ENCODE measurements at places on chromosomes 2 and 18. TPM values are rescaled to one million over a fixed set of nuclear protein-coding genes. Genes with fewer than 3 reads are reported as not detected.

MTCL1 gene
- 35.6 TPM for total RNA-seq

PRKRA gene
- 63.4 TPM for total RNA-seq

KIAA2012 gene
- total RNA-seq = not detected

TRIP12 gene
- 346 TPM for total RNA-seq

LONRF2 gene
- total RNA-seq = 0.17 TPM

- DNase-seq = no peak
Measured at GRCh38 chr2:19351899-19352697, 6.3 kb downstream of the OSR1 start.

DNA sequence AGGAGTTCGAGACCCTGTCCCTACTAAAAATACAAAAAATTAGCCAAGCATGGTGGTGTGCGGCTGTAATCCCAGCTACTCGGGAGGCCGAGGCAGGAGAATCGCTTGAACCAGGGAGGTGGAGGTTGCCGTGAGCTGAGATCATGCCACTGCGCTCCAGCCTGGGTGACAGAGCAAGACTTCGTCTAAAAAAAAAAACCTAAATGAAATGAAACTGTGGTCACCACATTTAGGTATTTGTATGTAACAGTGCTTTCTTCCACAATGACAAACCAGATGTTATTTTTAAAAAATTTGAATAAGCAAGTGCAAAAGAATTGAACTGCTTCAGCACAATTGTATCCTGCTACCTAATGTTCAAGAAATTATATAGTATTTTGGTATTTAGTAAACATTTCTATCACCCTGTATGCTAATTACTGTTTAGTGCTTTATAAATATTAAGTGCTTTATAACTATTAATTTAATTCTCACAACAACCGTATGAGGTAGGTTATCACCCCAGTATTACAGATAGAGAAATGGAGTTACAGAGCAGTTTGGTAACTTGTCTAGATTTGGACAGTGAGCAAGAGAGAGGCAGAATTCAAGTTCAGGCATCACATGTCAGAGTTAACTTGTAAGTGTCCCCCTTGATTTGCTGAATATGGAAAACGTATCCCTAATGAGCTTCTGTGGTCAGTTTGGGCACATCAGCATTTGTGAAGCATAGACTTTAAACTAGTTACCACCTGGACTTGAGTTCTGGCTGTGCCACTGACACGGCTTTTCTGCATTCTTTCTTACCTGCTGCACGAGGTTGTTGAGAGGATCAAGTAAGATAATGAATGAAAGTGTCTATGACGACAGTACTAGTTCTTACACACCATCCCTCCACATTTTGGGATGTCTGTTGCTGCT lies 14.4 kb downstream of the PHLPP1 start:
- no peak for DNase-seq

- no peak for DNase-seq
Measured at GRCh38 chr2:137800386-137800785, 163.9 kb upstream of the HNMT start.

GRCh38 chr18:27144672-27145071 lies 40.4 kb downstream of the CHST9 start:
- DNase-seq = peak; percentile 52

GRCh38 chr18:77866351-77866750 lies 616.7 kb downstream of the GALR1 start:
- no peak for DNase-seq

- DNase-seq = peak; percentile 85
Measured at GRCh38 chr2:190469771-190470170, 61.6 kb downstream of the MFSD6 start.

- DNase-seq = no peak
Measured at GRCh38 chr2:198498516-198498915, 694.1 kb downstream of the PLCL1 start.

GRCh38 chr2:73823916-73824523 lies 4.7 kb upstream of the STAMBP start:
- peak; percentile 85 for DNase-seq

GRCh38 chr2:36376319-36376765 lies 20.8 kb downstream of the CRIM1 start:
- peak; percentile 53 for DNase-seq

- no peak for DNase-seq
Measured at GRCh38 chr2:113178891-113179290, 5.1 kb downstream of the PSD4 start.

- no peak for DNase-seq
Measured at GRCh38 chr2:175792881-175793280, 209.2 kb downstream of the LNPK start.

- DNase-seq = peak; percentile 32
Measured at GRCh38 chr18:46338766-46339165, 234.6 kb downstream of the HAUS1 start.

GRCh38 chr2:46315103-46315890 lies 18.1 kb downstream of the EPAS1 start:
- DNase-seq = peak; percentile 96

GRCh38 chr2:239014458-239015217 lies 166.8 kb downstream of the TWIST2 start:
- no peak for DNase-seq

DNA sequence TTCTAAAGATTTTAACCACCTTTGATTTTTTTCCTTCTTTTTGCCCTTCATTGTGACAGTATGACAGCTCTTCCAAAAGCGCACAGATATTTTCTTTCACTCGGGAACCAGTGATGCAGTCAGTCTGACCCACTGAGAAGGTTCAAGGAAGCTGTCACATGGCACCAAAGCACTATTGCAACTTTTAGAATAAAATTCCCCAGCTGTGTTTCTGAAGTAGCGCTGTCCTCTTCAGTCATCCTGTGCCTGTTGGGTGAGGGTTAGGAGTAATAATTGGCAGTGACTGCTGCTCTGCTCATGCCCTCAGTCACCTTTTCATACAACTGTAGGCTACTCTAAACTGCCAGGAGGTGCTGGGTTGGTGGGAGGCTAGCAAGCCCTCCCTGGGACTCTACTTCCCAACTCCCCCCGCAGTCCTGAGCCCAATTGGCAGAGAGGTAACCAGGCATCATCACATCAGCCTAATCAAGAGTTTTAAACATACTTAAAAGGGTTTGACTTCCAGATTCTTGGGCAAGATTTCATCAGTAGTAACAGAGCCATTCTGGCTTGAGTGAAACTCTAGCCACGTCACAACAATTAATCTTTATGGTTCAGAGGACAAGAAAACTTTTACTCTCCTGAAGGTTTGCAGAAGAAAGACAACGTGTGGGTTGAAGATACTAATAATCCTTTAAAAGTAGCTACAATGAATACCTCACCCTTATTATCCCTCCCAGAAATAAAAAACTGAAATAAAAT lies 473.3 kb downstream of the FBXO15 start:
- peak; percentile 72 for DNase-seq

DNA sequence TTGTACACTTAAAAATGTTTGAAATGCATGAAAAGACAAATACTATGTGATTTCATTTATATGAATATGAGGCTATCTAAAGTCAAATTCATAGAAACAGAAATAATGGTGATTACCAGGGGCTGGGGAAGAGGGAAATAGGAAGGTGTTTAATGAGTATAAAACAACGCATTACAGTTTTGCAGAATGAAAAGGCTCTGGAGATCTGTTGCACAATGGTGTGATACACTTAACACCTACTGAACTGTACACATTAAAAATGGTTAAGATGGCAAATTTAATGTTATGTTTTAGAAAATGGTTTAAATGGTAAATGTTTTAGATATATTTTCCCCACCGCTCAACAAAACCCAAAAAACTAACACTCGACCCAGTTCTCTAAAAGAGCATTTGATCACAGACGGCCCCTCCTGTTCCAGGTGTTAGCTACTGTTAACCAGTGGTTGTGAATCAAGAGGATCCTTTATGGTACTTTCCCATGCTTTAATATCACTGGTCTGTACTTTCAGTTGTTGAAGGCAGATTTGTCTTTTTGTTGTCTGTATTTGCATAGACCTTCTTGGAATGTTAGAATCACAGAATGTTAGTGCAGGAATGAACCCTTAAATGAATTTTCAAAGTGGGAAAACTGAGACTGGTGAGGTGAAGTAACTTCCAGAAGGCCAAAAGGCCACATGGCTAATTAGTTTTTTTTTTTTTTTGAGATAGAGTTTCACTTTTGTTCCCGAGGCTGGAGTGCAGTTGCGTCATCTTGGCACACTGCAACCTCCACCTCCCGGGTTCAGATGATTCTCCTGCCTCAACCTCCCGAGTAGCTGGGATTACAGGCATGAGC lies 10.2 kb downstream of the RAB10 start:
- peak; percentile 63 for DNase-seq

- DNase-seq = no peak
Measured at GRCh38 chr2:206863196-206863595, 76.1 kb upstream of the CPO start.
